ENCODE measurements at places on chromosomes 7 and 10. TPM values are rescaled to one million over a fixed set of nuclear protein-coding genes. Genes with fewer than 3 reads are reported as not detected.
A peak's percentile ranks its signal among the peaks of the same experiment; 100 is the strongest.

SHH gene
- 4.7 TPM for total RNA-seq

CCSER2 gene
- 23.1 TPM for total RNA-seq

- H3K27me3 ChIP-seq: no peaks in the 10 kb centered on the region
- no peak for DNase-seq
- H3K4me1 ChIP-seq: 0 out of 2 replicates have a peak, but pooled peaks cover 3% of the 10 kb centered on the region
Observed at GRCh38 chr10:101708870-101709269, 13.9 kb upstream of the FBXW4 start.

ASB15 gene
- total RNA-seq: not detected

DNA sequence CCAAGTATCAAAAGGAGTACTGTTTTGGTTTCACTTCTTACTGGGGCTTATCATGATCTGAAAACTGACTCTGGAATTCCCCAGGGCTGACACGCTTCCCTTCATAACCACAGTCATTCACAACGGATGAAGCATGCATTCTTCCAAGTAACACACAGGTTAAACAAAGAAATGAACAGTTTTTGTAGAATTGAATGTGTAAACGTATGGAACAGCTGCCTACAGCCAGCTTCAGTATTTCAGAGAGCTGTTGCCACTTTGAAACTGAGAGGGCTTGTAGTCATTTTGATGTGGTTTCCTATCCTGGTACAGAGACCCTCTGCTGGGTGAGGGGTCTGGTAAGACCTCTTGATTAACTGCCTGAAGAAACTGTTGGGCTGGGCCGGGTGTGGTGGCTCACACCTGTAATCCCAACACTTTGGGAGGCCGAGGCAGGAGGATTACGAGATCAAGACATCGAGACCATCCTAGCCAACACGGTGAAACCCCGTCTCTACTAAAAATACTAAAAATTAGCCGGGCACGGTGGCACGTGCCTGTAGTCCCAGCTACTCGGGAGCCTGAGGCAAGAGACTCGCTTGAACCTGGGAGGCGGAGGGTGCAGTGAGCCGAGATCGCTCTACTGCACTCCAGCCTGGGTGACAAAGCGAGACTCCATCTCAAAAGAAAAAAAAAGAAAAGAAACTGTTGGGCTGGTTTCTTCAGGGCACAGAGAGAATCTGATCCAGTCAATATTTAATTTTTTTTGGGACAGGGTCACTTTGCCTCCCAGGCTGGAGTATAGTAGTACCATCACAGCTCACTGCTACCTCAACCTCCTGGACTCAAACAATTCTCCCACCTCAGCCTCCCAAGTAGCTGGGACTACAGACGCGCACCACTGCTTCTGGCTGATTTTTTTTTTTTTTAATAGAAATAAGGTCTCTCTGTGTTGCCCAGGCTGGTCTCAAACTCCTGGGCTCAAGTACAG, 4.7 kb downstream of the NFE2L3 start:
- DNase-seq: no peak
- H3K27ac ChIP-seq: peak overlapping the region; percentile 64
- no peaks in the 10 kb centered on the region for H3K27me3 ChIP-seq
- peaks cover 77% of the 10 kb centered on the region for H3K4me1 ChIP-seq
- H3K36me3 ChIP-seq: no peaks in the 10 kb centered on the region

DNA sequence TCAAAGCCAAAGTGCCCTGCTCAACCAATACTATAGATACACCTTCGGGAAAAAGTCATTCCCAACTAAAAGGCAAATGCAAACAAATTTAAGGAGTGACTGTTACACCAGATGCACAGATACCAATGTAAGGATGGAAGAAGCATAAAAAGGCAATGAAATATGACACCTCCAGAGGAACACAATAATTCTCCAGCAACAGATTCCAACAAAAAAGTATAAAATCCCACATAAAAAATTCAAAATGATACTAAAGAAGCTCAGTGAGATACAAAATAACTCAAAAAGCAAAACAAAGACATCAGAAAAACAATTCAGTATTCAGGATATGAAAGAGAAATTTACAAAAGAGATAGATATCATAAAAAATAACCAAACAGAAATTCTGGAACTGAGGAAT, 44.1 kb upstream of the ASAH2 start:
- H3K27me3 ChIP-seq: no peaks in the 10 kb centered on the region
- peaks cover 7% of the 10 kb centered on the region for H3K4me1 ChIP-seq
- no peaks in the 10 kb centered on the region for H3K36me3 ChIP-seq

All from Caco-2 (cell line).